ENCODE measurements at places on chromosomes 2 and 18. TPM values are rescaled to one million over a fixed set of nuclear protein-coding genes. Genes with fewer than 3 reads are reported as not detected.

- no peaks in the 10 kb centered on the region for H3K36me3 ChIP-seq
- H3K4me1 ChIP-seq: peaks cover 3% of the 10 kb centered on the region
- no peaks in the 10 kb centered on the region for H3K27me3 ChIP-seq
- H3K27ac ChIP-seq: no peak overlapping the region
Observed at GRCh38 chr2:28603821-28604220, 108.0 kb downstream of the PLB1 start.

DNA sequence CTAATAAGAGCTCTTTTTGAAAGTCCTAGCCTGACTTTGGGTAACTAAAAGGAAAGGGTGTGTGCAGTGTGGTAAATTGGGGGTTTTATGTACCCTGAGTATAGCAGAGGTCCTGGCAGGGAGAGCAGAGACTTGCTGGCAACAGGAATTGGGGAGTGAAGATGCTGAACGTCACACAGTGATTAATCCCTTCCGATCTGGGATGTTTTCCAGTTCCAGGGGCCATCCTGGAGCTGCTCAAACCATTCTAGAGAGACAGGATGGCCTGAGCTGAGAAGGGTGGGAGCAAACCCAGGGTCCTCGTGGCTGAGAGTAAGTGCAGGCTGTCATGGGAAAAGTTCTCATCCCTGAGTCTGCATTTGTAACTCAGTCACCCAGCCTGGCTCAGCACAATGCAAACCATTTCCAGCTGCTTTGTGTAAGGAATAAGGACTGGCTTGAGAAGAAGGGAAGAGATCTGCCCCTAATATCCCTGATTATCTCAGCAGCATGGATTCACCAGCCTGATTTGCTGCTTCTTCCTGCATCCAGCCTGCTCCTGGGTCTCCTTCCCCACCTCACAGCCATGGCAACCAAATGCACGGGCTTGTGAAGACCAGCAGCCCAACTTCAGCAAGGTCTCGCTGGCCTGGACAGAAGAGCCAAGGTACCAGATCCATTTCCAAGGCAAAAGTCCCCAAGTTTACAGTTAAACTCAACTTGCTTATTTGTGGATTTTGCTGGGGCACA is 47.1 kb upstream of the CELF4 start:
- no peak overlapping the region for H3K27ac ChIP-seq
- H3K4me1 ChIP-seq: no peaks in the 10 kb centered on the region

DNA sequence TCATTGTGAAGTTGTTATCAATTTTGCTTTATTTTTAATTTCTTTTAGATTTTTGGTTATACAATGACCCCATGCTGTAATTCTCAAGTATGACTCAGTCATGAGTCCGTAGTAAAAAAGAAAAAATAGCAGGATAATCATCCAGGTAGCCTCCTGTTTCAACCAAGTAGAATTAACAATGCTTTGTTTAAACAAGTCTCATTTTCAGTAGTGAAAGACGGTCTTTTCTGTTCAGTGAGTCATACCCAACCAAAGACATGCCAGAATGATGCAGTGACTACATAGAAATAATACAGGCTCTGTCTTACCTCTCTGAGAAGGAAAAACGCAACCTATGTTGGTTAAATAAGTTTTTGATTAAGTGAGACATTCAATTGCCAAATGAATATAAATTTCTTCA is 67.8 kb upstream of the DSC1 start:
- H3K27me3 ChIP-seq: no peaks in the 10 kb centered on the region
- no peaks in the 10 kb centered on the region for H3K36me3 ChIP-seq
- peaks cover 4% of the 10 kb centered on the region for H3K4me1 ChIP-seq
- DNase-seq: no peak
- H3K4me3 ChIP-seq: no peak overlapping the region

DNA sequence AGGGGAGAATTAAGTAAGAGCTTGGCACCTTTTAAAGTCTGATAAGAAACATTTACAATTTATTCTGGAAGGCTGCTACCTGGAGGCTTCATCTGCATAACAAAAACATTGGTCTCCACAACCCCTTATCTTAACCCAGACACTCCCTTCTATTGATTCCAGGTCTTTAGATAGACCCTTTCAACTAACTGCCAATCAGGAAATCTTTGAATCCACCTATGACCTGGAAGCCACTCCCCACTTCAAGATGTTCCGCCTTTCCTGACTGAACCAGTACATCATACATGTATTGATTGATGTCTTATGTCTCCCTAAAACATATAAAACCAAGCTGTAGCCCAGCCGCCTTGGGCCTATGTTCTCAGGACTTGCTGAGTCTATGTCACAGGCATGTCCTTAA is 289.4 kb downstream of the AGPS start:
- no peaks in the 10 kb centered on the region for H3K27me3 ChIP-seq
- no peak overlapping the region for H3K27ac ChIP-seq
- H3K4me3 ChIP-seq: no peak overlapping the region
- no peaks in the 10 kb centered on the region for H3K36me3 ChIP-seq

DNA sequence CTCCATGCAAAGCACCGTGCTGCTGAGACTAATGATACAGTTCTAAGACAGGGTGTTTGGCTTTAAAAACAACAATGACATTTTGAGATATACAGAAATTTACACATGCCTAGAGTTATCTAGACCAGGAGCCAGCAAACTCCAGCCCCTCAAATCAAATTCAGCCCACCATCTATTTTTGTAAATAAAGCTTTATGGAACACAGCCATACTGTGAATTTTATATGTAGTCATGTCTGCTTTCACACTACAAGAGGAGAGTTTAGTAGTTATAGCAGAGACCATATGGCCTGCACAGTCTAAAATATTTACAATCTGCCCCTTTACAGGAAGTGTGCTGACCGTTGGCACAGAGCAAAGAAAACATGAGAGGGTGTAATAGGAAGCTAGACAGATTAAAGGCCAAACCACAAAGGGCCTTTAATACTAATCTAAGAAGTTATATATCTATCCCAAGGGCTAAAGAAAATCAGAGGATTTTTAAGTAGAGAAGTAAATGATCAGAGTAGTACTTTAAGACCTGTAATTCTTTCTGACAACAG is 39.4 kb downstream of the NBAS start:
- H3K4me1 ChIP-seq: no peaks in the 10 kb centered on the region
- H3K27me3 ChIP-seq: no peaks in the 10 kb centered on the region
- H3K36me3 ChIP-seq: no peaks in the 10 kb centered on the region
- no peak overlapping the region for H3K27ac ChIP-seq
- no peak overlapping the region for H3K4me3 ChIP-seq

GRCh38 chr2:166343467-166343866 is 32.3 kb downstream of the SCN9A start:
- no peaks in the 10 kb centered on the region for H3K36me3 ChIP-seq
- peak; percentile 45 for DNase-seq
- H3K27me3 ChIP-seq: no peaks in the 10 kb centered on the region
- no peaks in the 10 kb centered on the region for H3K4me1 ChIP-seq

DNA sequence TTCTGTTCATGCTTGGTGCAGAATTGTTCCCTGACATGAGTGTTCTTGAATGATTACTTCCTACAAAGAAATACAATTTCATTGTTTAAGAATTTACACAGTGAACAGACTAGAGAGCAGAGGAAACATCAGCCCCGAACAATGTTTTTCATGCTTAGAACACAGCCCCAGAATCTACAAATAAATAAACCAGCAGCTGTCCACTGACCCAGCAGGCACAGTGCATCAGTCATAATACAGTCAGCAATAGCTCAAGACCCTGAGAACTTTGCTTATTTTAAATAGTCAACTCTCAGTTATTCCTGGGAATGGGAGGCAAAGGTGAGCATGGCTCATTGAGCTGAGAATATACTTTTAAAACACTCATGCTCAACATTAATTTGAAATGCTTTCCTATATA is 38.4 kb downstream of the XIRP2 start:
- no peak overlapping the region for H3K4me3 ChIP-seq
- no peaks in the 10 kb centered on the region for H3K4me1 ChIP-seq
- no peak overlapping the region for H3K27ac ChIP-seq
- no peaks in the 10 kb centered on the region for H3K36me3 ChIP-seq
- H3K27me3 ChIP-seq: no peaks in the 10 kb centered on the region

GRCh38 chr2:152396051-152396511 is 61.1 kb downstream of the FMNL2 start:
- H3K27me3 ChIP-seq: no peaks in the 10 kb centered on the region
- peaks cover 5% of the 10 kb centered on the region for H3K4me1 ChIP-seq
- no peaks in the 10 kb centered on the region for H3K36me3 ChIP-seq
- no peak overlapping the region for H3K4me3 ChIP-seq
- no peak for DNase-seq

- no peaks in the 10 kb centered on the region for H3K27me3 ChIP-seq
- H3K4me3 ChIP-seq: no peak overlapping the region
- no peaks in the 10 kb centered on the region for H3K36me3 ChIP-seq
- no peak overlapping the region for H3K27ac ChIP-seq
- peaks cover 3% of the 10 kb centered on the region for H3K4me1 ChIP-seq
- DNase-seq: no peak
Observed at GRCh38 chr2:202018950-202019349, 14.7 kb upstream of the FZD7 start.

DNA sequence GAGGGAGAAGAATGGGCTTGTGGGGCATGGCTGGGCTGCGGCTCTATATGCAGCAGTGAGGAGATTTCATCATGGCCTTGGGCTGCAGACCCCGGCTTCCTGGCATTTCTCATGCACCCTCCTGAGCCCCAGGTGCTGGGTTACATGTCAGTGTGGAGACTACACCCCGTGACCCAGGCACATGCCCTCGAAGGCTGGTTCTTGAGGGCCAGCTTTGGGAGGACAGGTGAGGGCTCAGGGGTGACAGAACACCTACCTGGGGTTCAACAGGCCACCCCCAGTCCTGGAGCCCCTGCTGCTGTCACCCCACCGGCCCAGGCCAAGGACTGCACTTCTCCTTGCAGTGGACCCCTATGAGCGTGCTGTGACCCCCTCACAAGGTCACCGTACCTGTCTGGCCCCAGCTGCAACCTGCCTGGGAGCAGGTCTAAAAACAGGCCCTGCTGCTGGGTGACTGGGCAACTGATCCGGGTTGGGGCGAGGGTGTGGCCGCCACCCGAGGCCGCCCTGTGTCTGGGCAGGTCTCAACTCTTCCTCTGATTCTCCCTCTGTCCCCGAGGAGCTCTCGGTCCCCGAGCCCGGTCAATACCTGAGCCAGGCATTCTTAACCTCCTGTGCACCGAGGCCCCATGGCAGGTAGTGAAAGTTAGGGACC is 94.8 kb upstream of the OTOS start:
- H3K27me3 ChIP-seq: no peaks in the 10 kb centered on the region
- no peaks in the 10 kb centered on the region for H3K4me1 ChIP-seq
- H3K4me3 ChIP-seq: no peak overlapping the region
- DNase-seq: peak; percentile 22
- no peak overlapping the region for H3K27ac ChIP-seq
- no peaks in the 10 kb centered on the region for H3K36me3 ChIP-seq

DNA sequence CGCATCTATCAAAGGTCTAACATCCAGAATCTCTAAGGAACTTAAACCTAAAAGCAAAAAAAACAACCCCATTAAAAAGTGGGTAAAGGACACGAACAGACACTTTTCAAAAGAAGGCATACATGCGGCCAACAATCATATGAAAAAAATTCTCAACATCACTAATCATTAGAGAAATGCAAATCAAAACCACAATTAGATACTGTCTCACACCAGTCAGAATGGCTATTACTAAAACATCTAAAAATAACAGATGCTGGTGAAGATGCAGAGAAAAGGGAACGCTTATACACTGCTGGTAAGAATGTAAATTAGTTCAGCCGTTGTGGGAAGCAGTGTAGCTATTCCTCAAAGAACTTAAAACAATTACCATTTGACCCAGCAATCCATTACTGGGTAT is 38.0 kb downstream of the PPP3R1 start:
- H3K27me3 ChIP-seq: no peaks in the 10 kb centered on the region
- H3K4me1 ChIP-seq: no peaks in the 10 kb centered on the region
- H3K36me3 ChIP-seq: peaks cover 9% of the 10 kb centered on the region
- H3K27ac ChIP-seq: no peak overlapping the region

DNA sequence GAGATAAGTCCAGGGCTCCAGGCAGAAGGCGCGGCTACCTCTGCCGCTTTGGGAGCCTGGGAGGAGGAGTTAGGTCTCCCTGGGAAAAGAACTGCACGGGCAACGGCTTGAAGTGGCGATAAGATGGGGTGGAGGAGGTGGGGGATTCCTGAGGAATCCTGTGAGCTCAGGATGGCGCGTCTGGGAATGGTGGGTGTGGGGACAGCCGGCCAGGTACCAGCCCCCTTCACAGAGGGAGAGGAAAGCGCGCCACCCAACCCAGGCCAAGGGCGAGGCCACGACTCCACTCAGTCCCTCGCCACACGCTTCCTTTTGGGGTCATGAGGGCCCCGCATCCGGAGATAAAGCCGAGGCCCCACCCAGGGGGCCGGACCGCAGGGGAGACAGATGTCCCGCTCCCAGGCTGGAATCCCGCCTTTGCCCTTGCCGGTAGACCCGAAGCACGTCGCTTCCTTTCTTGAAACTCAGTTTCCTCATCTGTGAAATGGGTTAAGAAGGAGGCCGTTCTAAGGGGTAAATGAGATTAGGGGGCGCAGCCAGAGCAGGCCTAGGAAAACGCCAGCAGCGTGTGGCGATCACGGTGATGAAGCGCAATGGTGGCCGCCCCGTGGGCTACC is 1.7 kb upstream of the CTDSP1 start:
- peak; percentile 66 for DNase-seq
- peaks cover 6% of the 10 kb centered on the region for H3K36me3 ChIP-seq
- peaks cover 20% of the 10 kb centered on the region for H3K27me3 ChIP-seq

DNA sequence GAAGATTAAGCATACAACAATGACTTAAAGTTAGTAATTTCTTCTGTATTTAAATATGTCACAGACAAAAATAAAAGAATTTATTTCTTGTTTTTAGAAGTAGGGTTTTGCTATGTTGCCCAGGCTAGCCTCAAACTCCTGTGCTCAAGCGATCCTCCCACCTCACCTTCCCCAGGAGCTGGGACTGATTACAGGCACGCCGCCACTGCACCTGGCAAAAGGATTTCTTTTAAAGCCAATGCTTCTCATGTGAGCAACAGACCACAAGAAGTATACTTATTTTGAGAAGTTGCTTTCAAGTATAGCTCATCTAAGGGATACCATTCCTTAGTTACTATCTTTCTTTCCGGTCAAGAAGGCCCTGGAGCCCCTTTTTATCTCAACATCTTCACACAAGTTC is 57.2 kb upstream of the BBS5 start:
- H3K36me3 ChIP-seq: no peaks in the 10 kb centered on the region
- H3K27me3 ChIP-seq: no peaks in the 10 kb centered on the region
- no peak overlapping the region for H3K4me3 ChIP-seq
- H3K4me1 ChIP-seq: no peaks in the 10 kb centered on the region
- no peak overlapping the region for H3K27ac ChIP-seq
- DNase-seq: no peak

- no peaks in the 10 kb centered on the region for H3K27me3 ChIP-seq
- H3K4me1 ChIP-seq: no peaks in the 10 kb centered on the region
- H3K27ac ChIP-seq: no peak overlapping the region
- H3K36me3 ChIP-seq: no peaks in the 10 kb centered on the region
- DNase-seq: peak; percentile 18
Observed at GRCh38 chr2:3639653-3640052, 18.3 kb upstream of the ALLC start.

GRCh38 chr2:151029406-151030157 is 232.1 kb downstream of the RBM43 start:
- H3K36me3 ChIP-seq: no peaks in the 10 kb centered on the region
- no peak for DNase-seq
- no peak overlapping the region for H3K4me3 ChIP-seq
- no peaks in the 10 kb centered on the region for H3K27me3 ChIP-seq

The PASK gene
- 66.1 TPM for total RNA-seq

The VIT gene
- total RNA-seq: 0.15 TPM

The DSC2 gene
- 24.9 TPM for total RNA-seq

The REG3G gene
- total RNA-seq: not detected

The SERPINB5 gene
- total RNA-seq: 0.20 TPM

The CSRNP3 gene
- total RNA-seq: 2.3 TPM

The LCT gene
- 0.04 TPM for total RNA-seq

The IL18R1 gene
- not detected for total RNA-seq

The MROH2A gene
- not detected for total RNA-seq

The WDSUB1 gene
- total RNA-seq: 6.2 TPM

The ANO7 gene
- 5.2 TPM for total RNA-seq

The LHCGR gene
- total RNA-seq: 0.44 TPM

The ATP6V1B1 gene
- total RNA-seq: not detected

The GPR148 gene
- not detected for total RNA-seq

Measured in H9 (cell line).